ENCODE measurements at places on chromosomes 3 and 15.

GRCh38 chr3:111758642-111759041 lies 100.4 kb upstream of the PHLDB2 start:
- H3K4me3 ChIP-seq: no peak overlapping the region
- H3K4me1 ChIP-seq: no peaks in the 10 kb centered on the region
- no peaks in the 10 kb centered on the region for H3K36me3 ChIP-seq
- H3K27me3 ChIP-seq: peaks cover 7% of the 10 kb centered on the region

- peaks cover 19% of the 10 kb centered on the region for H3K36me3 ChIP-seq
- peak overlapping the region; percentile 45 for H3K4me3 ChIP-seq
- DNase-seq: no peak
- H3K4me1 ChIP-seq: peaks cover 60% of the 10 kb centered on the region
These were observed 30.0 kb downstream of the ST6GAL1 start for GRCh38 chr3:186960347-186960746.

GRCh38 chr3:183944775-183945174 lies 60.1 kb upstream of the PARL start:
- H3K27me3 ChIP-seq: no peaks in the 10 kb centered on the region
- no peaks in the 10 kb centered on the region for H3K4me1 ChIP-seq
- peaks cover 9% of the 10 kb centered on the region for H3K36me3 ChIP-seq
- H3K4me3 ChIP-seq: no peak overlapping the region

- peak overlapping the region; percentile 100 for H3K27ac ChIP-seq
- H3K27me3 ChIP-seq: no peaks in the 10 kb centered on the region
- H3K4me3 ChIP-seq: peak overlapping the region; percentile 100
These were observed 49.8 kb downstream of the IQSEC1 start for GRCh38 chr3:13023235-13023970.

DNA sequence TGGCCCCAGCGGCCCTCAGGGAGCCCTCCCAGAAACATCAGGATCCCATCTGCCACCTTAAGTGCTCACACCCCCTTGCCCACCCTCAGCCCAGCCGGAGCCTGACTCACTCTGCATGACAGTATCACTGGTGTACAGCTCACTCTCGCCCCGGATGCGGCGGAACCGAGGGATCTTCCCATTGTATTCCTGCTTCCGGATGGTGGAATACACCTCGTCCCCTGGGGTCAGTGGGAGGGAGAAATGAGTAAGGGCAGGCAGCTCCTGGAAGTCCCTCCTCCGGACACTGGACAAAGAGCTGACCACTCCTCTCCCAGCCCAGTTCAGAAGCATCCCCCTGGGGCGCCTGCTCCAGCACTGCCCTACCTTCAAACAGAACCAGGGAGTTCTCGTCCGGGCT lies 16.5 kb downstream of the SEMA7A start:
- no peak overlapping the region for H3K4me3 ChIP-seq
- DNase-seq: no peak
- no peaks in the 10 kb centered on the region for H3K27me3 ChIP-seq
- no peak overlapping the region for H3K27ac ChIP-seq
- H3K4me1 ChIP-seq: peaks cover 41% of the 10 kb centered on the region
- H3K36me3 ChIP-seq: peaks cover 6% of the 10 kb centered on the region

DNA sequence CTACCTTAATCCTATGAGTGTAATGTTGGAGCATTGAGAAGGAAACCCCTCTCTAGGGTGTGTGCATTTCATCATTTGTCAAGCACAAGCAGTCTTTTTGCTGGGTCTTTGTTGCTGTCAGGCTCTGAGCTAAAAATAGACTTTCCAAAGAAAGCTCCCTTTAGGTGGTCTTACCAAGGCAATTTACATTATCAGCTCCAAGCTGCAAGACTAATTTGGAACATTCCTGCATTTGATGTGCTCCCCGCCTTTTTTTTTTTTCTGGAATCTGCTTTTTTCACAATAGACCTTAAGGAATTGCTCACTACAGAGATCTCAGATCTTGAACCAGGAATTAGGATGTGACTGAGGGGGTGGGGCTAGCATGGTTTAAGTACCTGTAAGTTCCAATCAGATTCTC lies 60.6 kb upstream of the STAC start:
- H3K4me1 ChIP-seq: no peaks in the 10 kb centered on the region
- H3K27ac ChIP-seq: no peak overlapping the region
- H3K4me3 ChIP-seq: no peak overlapping the region
- H3K27me3 ChIP-seq: no peaks in the 10 kb centered on the region
